ENCODE measurements at places on chromosomes 13 and 19.

DNA sequence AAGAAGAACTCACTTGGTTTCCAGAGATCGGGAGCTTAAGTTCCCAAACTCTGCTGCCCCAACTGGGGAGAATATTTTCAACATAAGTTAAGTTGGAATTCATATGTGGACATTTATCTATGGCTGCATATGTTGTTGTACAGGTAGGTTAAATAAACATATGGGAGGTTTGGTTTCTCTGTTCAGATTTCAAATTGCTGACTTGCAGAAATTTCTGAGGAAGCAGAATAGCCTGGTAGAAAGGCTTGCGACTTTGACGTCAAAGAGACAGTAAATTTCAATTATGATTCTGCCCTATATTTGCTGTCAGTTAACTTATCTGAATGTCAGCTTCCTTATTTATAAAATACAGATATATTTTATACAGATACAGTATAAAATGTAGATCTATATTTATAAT lies 40.0 kb upstream of the TPP2 start:
- DNase-seq, result no peak

DNA sequence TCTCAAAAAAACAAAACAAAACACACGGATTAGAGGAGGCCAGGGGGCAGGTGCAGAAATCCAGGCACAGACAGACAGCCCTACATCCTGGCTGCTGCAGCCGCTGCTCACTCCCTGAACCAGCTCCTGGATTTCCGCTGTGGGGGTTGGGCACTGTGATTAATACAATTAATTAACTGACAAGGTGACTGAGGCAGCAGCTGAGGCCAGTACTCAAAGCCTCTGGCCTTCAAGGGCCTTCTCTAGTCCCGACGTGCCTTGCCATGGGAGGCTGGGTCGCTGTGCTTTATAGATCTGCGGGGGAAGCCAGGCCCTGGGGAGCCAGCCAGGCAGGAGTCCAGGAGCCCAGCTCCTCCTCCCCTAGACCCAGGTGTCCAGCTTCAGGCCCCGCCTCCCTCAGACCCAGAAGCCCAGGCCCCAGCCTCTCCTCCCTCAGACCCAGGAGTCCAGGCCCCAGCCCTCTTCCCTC lies 4.6 kb downstream of the NECTIN2 start:
- no peak for DNase-seq

- DNase-seq, result no peak
Measured at GRCh38 chr13:59747529-59747928, 416.2 kb downstream of the DIAPH3 start.

GRCh38 chr13:113124211-113124970 lies 1.8 kb downstream of the F10 start:
- DNase-seq, result no peak

All from globus pallidus (tissue), 1 donor.